Activated CD8-positive, alpha-beta memory T cell treated with anti-CD3 and anti-CD28 coated beads for 4 hours (primary cell): ENCODE measurements at places on chromosomes 2 and 18.
A peak's percentile ranks its signal among the peaks of the same experiment; 100 is the strongest.

- DNase-seq: no peak
Observed at GRCh38 chr2:200863782-200864175, 679 bp downstream of the CLK1 start.

DNA sequence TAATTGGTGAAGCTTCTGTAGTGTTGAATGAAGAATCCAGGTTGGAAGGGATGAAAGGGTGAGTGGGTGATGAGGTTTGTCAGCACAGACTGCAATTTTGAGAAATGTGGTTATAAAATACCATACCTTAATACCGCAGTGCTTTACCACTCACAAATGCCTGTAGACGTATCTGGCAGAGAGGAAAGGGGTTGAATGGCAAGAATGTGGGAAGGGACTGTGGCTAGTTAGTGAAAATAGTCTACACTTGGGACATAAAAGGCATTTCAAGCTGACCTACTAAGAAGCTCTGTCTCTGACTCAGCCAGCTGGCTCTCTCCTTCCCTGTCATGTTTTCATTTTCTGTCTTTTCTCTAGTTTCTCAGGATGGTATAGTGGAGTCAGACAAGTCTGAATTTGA is 25.1 kb downstream of the CDK15 start:
- no peak for DNase-seq

DNA sequence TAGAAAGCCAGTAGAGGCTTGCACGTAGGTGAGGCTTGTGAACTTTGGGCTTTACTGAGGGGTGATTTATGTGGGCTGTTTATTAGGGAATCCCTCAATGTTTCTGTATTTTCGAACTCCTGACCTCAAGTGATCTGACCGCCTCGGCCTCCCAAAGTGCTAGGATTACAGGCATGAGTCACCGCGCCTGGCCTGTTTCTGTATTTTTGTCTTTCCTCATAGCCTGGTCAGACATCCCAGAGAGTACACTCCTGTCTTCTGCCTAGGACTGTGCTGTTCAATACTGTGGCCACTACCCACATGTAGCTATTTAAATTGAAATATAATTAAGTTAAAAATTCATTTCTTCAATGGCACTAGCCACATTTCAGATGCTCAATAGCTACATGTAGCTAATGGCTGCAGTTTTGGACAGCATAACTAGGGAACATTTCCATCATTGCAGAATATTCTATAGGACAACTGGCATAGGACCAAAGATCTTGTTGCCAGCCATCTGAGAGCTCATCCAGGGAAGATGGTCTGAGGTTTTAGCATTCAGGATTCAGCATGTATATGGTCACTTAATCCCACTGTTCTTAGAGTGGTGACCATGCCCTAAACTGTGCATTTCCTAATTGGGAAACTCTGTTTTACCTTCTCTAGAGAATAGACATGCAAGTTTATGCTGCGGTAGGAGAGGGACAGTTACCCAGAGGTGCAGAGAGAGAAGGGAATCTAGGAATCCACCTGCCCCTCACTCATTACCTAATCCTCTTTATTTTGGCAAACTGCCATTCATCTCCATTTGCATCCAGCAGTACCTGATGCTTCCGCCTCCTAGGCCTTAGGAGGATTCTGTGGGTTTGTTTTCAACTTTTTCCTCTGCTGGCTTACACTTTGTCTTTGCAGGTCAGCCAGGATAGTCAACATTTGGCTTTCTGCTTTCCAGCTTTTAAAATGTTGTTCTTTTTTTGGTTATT is 64.4 kb downstream of the LCLAT1 start:
- DNase-seq: no peak

DNA sequence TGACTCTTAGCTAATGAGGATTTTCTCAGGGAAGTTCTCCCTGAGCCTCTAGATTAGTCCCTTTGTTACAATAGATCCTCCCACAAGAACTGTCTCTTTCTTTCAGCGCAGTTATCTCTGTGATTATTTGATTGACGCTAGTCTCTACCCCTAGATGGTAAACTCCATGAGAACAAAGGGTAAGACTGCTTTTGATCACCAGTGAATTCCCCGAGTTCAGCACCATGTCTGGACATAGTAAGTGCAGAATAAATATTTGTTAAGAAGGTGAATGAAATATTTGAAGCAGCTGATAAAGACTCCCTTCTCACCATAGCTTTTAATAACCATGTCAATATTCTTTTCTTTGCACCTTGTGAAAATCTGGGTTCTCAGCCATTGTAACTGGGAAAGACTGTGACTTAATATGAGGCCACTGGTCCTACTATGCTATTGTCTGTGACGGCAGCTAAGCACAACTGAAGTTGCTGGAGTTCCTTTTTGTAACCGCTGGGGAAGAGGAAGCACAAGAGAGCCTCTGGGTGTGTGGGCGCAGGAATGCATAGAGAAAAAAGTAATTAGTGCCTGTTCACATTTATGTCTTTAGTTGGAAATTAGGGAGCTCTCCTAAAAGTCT is 214.7 kb downstream of the TGIF1 start:
- DNase-seq: no peak

- DNase-seq: no peak
Observed at GRCh38 chr2:68040078-68040477, 22.7 kb downstream of the C1D start.

GRCh38 chr2:97808816-97809215 is 95.4 kb downstream of the ZAP70 start:
- no peak for DNase-seq

DNA sequence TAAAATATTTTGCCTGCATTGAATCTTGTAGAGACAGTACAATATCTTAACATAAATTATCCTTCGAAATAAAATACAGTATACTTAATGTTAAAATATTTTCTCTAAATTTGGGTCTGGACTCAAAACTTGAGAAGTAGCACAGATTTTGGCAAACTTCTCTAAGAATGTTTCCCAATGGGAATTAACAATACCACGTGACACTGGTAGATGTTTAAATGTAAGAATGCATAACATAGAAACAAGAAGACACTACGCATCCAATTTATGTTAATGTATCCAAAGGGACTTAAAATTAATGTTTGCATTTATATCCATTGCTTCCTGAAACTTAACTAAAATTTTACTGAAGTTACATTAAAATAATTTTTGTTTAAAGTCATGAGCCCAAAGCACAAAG is 1460.9 kb downstream of the LRP1B start:
- DNase-seq: no peak

DNA sequence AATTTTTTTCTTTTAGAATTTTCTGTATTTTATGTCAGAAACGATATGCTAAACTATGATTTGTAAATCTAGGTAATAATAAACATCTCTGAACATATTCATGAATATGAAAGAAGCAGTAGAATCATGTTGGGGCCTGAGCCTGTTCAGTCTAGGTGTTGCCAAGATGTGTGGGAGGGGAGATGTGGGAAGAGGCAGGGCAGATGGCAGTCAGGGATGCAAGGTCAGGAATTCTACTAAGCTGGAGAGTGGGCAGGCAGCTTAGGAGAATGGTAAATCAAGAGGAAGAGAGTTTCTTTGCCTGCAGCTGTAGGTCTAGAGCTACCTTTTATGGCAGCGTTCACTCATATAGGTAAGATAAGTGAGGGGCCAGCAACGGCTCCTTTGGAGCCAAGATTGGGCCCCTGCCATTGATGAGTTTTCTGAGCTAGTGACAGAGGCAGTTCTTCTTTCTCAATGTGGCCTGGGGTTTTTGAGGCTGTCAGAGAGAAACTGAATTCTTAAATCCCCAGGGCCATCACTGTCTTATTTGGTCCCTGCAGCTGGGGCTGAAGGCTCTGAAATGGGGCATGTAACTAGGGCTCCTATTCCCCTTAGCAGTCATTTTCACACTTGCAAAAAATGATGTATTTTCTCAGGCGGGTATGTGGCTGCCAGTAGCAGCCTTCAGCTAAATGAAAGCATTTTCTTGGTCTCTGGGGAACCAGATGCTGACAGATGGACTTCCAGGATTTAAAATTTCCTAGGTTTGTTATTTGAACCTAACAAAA is 232.8 kb downstream of the PIK3C3 start:
- no peak for DNase-seq

- no peak for DNase-seq
Observed at GRCh38 chr2:215567504-215567903, 131.6 kb upstream of the FN1 start.

GRCh38 chr2:207825978-207826377 is 56.3 kb upstream of the FZD5 start:
- DNase-seq: no peak

- DNase-seq: no peak
Observed at GRCh38 chr18:50117863-50118262, 77.1 kb downstream of the MYO5B start.

DNA sequence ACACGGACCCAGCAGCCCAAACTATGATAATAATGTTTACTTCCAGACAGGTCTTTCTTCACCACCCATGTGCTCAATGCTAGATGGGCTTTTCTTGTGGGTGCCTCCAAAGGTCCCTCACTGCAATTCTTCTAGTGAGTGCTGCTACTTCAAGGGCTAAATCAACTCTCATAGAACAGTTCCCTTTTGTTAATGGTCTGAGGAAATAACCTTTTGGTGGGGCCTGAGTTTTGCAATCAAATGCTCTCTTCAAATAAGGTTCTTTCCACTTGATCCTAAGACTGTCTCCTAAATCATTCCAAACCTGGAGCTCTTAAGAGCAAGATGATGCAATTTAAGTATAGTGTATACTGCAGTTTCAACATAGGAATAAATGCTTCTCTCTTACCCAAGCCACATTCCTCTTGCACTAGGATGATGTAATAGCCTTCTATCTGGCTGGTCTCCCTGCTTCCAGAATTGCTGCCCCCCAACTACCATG is 6.0 kb downstream of the NEMP2 start:
- DNase-seq: no peak

- DNase-seq: no peak
Observed at GRCh38 chr18:75378376-75379315, 48.9 kb downstream of the SMIM21 start.

DNA sequence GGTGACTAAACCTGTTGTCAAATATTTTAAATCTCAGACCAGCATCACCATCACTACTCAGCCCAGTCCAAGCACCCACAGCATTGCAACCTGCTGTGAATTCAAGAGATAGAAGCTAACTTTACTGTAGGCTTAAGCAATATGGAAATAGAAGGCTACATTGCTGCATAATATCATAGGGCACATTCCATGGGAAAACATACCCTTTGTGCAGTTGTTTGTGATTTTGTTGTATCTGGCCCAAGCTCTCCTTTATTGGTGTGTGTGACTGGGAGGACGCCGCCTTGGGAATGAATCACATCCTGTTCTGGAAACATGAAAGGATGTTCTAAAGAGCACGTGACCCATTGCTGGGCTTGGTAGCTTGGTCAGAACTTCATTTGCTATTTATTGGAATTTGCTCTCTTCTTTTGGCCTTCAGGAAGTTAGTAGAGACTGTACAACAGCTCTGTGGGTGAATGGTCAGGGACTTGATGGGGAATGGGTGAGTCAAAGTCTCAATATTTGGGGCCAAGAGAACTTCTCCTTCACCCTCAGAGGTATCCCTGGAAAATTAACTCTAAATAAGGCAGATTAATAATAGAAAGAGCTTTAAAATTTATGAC is 106.8 kb upstream of the SERPINE2 start:
- DNase-seq: no peak

- DNase-seq: no peak
Observed at GRCh38 chr2:228507870-228508269, 326.4 kb upstream of the SPHKAP start.

- no peak for DNase-seq
Observed at GRCh38 chr2:153487448-153487847, 8.9 kb upstream of the RPRM start.

DNA sequence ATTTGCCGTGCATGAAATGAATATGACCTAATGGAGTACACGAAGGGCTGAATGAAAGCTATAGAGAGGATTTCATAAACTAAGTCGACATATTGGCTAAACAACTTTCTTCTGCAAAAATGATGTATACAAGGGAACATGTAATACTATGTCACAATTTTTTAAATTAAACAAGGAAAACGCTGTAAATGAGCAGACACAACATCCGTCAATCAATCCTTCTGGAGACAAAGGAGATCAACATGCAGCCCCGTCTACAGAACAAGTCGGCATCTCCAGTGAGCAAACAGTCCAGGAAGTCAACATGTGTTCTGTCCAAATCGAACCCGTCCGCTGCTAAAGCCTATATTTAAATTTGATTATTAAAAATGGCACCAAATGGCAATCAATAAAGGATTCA is 180.8 kb downstream of the TCF4 start:
- no peak for DNase-seq

DNA sequence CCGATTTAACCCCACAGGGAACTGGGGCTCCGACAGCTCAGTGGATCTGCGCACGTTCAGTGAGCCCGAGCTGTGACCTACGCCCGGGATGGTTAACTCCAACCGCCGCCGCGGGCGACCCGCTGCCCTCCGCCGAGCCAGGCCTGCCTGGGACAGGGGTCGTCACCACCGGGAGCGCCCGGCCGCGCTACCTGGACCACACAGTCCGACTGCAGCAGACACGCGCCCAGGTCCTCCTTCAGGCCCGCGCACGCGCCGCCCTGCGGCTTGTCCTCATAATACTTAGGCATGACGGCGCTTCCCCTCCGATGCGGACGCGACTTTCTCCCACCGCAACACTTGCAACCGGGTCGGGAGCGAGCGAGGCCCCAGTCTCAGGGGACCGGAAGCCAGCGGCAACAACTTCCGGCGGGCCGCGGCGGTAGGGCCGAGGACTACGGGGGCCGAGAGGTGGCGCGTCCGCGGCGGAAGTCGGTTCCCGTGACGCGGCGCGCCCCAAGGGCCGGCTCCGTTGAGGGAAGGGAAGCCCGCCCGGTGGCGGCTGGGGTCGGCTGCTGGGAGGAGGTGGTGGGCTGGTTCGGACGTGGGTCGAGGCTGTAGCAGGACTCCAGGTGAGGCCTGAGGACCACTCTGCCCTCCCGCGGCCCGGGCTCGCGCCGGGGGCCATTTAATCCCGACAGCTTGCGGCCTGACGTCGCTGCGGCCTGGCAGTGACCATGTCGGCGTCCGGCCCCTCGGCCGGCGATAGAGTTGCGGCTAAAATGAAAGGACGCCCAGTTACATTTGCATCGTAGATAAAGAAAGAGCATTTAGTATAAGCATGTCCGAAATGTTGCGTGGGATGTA is at the start of the genes COA5 and UNC50:
Gene COA5 (minus strand): TSS at position 397 of the 846 bp plus-strand sequence. CDS start 107 bp downstream, at position 290.
Gene UNC50 (plus strand): TSS at position 474 of the 846 bp plus-strand sequence. CDS start 1,171 bp downstream, outside the sequence.
- peak; percentile 77 for DNase-seq

DNA sequence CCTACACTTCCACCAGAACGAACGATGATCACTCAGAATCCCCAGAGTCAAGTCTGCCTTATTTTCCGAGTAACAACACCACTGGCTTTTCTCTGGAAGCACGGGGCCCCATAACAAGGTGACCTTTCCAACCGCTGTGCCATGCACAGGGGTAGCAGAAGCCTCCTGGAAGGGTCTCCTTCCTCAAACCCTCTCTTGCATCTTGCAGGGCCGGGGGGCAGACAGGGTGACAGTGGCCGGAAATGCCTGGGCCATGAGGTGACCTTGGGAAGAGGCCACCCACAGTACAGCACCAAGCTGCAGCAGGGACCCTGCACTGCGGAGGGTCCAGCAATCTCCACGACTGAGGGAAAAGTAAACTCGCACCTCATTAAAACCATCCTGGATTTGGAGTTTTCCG is 108.5 kb downstream of the PXDN start:
- DNase-seq: no peak

DNA sequence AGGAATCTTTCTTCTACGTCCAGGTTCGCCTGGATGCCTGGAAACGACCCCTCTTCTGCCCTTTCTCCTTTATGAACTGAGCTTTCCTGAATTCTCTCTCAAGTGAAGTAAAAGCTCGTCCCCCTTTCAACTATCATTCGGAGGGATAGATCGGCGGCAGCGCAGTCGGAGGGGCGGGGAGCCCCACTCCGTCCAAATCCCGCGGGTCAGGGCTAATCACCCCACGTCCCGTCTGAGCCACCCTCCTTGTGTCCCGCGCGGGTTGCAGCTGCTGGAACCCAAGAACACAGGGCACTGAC is 367 bp downstream of the FBXO48 start:
- DNase-seq: no peak

- no peak for DNase-seq
Observed at GRCh38 chr2:236344446-236344845, 80.2 kb upstream of the ASB18 start.

GRCh38 chr2:198347349-198347748 is 543.0 kb downstream of the PLCL1 start:
- DNase-seq: no peak
